DMS 273 treated with DMSO at 0.1 percent for 48 hours (cell line): ENCODE measurements at places on chromosomes 6 and 20.

DNA sequence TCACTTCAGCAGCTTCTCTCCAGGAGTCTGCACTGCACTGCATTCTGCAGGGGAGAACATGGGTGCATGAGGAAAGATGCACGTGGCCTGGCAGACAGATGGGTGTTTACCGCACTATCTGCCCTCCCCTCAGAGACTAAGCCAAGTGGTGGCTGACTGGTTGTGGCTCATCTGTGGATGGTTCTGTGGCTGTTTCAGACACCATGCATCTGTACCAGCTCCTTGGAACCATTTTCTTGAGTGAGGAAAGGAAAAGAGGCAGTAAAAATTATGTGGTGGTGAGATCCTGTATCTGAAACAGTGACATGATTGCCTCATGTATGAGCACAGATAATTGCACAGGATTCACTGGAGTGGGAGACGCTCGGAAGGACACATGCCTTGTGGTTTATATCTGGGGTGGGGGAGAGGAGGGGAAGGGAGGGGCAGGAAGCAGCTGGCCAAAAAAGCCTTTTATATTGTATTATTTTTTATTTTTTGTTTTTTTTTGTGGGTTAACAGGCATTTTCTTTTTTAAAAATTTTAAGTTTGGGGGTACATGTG, 161.7 kb downstream of the ERMARD start:
- no peak for DNase-seq

DNA sequence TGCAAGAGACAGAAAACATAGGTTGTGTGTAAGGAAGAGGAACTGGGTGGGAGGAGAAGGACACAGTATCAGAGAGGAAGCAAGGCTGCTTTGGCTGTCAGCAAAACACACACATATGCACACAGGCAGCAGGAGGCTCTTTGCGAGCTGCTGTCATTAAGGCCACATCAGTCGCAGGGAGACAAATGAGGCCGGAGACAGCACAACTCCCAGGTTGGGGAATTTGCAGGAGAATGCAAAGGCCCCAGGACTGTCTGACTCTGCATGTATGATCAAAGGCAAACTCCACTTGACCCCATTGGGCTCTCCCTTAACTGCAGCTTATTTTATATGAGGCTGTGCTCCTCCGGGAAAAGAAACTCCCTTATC, 35.3 kb downstream of the METTL24 start:
- DNase-seq, result no peak

DNA sequence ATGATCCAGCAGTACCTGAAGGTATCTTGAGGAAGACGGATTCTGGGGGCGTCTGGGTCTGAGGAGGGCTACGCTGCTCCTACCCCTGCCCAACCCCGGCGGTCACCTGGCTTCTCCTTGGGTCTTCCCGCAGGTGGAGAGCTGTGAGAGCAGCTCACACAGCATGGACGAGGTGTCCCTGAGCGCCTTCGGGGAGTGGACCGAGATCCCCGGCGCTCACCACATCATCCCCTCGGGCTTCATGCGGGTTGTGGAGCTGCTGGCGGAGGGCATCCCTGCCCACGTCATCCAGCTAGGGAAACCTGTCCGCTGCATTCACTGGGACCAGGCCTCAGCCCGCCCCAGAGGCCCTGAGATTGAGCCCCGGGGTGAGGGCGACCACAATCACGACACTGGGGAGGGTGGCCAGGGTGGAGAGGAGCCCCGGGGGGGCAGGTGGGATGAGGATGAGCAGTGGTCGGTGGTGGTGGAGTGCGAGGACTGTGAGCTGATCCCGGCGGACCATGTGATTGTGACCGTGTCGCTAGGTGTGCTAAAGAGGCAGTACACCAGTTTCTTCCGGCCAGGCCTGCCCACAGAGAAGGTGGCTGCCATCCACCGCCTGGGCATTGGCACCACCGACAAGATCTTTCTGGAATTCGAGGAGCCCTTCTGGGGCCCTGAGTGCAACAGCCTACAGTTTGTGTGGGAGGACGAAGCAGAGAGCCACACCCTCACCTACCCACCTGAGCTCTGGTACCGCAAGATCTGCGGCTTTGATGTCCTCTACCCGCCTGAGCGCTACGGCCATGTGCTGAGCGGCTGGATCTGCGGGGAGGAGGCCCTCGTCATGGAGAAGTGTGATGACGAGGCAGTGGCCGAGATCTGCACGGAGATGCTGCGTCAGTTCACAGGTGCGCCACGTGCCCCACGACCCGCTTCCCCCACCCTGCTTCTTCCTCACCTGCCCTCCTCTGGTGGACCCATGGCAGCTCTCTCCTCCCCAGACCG, 166.9 kb upstream of the RNF24 start:
- no peak for DNase-seq

GRCh38 chr20:58312836-58313235, 3.3 kb downstream of the RAB22A start:
- no peak for DNase-seq

GRCh38 chr6:84860509-84860908, 96.1 kb upstream of the TBX18 start:
- no peak for DNase-seq

DNA sequence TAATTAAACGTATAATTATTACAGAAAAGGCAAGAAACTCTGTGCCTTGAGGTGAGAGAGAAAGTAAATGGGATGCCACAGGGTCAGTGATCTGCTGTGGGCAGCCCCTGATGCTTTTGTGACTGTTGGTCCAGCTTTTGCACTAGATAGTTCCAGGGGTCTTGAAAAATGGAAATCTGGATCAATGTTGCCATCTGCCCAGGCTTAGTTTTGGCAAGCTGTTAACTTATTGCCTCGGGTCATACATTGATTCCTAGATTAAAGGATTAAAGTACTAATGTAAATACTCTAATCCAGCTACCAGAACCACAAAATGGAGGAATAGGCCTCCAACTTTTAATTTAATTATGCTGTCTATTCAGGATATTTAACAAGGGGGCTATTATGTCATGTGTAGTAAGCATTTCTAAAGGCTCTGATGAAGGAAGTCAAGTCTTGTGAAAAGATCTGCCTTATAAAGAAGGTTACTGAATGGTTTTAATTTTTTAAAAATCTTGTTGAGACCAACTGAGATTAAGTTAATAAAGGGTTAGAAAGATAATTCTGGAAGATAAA, 376.0 kb upstream of the HS3ST5 start:
- no peak for DNase-seq

GRCh38 chr6:252775-253535, 39.3 kb upstream of the DUSP22 start:
- no peak for DNase-seq

DNA sequence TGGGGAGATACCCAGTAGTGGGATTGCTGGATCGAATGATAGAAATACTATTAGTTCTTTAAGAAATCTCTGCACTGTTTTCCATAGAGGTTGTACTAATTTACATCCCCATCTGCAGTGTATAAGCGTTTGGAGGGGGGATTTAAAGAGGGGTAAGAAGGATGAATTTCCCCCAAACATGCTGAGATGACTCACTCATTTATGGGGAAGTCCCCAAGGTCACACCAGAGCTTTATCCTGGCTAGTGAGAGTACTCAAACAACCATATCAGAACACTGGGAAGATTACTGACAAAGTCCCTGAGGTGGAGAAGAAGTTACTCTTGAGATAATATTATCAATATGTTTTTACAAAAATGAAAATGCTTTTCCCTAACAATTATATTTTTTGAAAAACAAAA, 44.0 kb downstream of the ROS1 start:
- no peak for DNase-seq

- peak; percentile 71 for DNase-seq
Observed at GRCh38 chr6:69584913-69585729, 211.7 kb downstream of the LMBRD1 start.

DNA sequence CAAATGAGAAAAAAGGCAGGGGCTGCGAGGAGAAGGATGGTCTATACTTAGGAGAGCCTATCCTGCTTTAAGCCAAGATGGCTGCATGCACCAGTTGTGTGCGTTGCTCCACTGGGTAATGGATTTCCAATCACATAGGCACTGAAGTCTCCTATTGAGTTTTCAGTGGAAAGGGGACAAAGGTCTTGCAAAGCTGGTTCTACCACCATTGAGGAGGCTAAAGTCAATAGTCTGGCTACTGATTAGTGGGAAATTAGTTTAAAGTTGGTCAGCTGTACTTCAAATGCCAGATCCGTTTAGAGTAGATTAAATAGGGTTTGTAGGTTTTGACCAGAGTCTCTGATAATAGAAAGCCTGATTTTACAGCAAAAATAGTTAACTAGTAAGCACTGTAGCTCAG, 104.9 kb downstream of the SESN1 start:
- DNase-seq, result no peak

GRCh38 chr6:137723273-137724017, 143.6 kb upstream of the TNFAIP3 start:
- DNase-seq, result no peak

DNA sequence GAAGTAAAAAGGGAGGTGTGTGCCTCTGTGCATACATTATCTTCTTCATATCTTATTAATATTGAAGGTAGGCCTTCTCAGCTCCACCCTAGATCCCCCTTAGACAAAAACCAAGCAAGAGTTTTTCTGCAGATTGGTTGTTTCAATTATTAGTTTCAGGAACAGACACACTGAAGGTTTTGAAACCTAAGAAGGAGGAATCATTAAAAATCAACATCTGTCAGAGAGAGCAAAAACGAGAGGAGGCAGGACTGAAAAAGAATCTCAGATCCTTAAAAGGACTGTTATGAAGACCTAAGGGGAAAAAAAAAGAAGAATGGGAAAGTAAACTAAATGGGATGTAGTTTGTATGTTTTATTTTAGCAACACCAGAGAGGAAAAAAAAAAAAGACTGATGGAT, 560.8 kb upstream of the JAG1 start:
- DNase-seq, result no peak

DNA sequence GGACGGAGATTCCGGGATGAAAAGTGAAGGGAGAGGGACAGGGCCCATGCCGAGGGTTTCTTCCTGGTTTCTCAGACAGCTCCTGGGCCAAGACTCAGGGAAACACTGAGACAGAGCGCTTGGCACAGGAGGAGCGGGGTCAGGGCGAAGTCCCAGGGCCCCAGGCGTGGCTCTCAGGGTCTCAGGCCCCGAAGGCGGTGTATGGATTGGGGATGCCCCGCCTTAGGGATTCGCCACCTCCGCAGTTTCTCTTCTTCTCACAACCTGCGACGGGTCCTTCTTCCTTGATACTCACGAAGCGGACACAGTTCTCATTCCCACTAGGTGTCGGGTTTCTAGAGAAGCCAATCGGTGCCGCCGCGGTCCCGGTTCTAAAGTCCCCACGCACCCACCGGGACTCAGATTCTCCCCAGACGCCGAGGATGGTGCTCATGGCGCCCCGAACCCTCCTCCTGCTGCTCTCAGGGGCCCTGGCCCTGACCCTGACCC, 55.0 kb upstream of the HLA-A start:
- DNase-seq, result no peak

DNA sequence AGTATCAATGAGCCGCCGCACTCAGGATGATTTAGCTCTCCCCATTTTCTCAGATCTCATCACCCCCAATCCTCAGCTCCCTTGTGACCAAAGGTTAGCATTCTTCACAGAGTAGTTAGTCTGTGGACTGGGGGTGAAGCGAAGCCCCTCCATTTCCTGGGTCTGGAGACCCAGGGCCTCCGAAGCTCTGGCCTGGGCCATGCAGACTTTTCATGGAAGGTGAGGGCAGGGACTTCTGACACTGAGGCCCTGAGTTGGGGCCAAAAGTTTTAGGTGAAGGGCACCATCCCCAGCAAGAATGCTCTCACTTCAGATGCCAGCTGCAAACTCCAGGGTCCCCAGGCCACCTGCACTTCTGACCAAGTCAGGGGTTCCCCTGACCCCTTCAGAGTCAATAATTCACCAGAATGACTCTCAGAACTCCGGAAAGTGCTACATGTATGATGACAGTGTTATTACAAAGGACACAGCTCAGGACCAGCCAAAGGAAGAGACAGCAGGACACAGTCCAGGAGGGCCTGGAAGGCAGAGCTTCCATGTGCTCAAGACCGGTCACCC, 65.7 kb upstream of the DUSP22 start:
- no peak for DNase-seq

DNA sequence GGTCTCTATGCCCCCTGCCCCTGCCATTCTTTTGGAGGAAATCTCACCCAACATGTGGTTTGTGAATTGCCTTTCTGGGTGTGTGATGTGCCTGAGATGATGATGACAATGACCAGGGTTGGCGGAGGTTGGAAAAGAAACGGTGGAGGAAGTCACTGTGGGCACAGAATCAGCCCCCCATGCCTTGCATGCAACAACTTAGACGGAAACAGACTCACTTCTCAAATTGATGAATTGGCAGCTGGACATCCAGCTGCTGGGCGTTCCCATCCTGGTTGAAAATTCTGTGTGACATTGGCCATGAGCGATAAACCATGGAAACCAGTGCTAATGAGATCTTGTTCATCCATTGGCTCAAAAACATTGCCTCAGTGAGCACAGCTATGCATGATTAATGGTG, 95.8 kb upstream of the LY86 start:
- DNase-seq, result no peak

DNA sequence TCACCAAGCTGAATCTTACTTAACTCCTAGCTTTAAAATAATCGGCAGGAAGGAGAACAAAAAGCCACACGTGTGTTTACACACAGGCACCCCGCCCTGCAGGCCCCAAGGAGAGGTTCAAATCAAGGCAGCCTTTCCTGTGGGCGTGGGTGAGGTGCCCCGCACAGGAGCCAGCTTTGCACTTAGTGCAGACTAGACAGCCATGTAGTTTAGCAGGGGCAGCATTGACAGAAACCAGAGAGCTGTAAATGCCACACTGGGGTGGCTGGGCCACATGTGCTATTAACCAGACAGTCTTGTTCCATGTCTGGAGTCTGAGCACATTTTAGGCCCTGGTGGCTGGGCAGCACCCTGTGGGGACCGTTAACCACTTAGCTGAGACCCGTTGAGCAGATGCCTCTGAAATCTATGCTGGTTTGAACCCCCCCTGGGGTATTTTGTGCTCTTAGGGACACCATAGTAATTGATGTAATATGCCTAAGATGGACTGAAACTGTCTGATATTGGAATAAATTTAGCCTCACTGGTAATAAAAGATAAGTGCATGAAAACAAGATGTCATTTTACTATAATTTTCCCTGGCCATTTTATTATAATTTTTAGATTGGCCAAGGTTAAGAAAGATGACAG, 106.4 kb upstream of the KCNG1 start:
- no peak for DNase-seq

GRCh38 chr6:129369737-129370136, 340.2 kb downstream of the ARHGAP18 start:
- DNase-seq, result no peak

DNA sequence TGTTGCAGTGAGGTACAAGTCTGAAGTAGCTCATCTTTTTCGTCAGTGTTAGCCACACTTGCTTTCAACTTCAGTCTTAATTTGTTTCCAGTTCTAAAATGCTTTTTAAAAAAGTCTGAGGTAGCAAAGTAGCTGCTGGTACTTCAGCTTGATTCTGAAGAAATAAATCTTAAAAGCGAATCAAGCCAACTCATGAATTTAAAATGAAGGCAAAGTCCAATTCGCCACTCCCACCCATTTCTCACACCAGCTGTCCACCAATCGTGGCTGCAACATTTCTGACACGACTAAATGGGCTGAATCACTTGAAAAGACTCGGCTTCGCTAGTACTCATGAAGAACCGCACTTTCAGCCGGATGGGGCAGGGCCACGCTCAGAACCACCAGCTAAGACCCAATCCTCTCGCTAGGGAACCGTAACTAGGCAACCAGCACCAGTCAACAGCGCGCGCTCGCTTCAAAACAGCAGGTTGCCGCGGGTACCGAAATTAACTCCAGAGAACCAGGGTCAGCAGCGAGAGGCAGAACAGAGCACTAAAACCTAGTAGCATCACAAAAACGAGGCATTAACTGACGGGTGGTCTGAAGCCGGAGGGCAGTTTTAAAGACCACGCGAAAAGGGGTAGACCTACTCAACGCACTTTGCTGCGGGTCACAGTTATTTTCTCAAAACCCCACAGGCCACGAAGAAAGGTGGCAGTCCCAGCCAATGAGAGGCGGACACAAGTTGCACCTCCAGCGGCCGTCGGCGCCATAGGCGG, 900 bp downstream of the BCLAF1 start:
- peak; percentile 71 for DNase-seq
